ENCODE measurements at places on chromosomes 16 and 17.

- DNase-seq = no peak
Observed at GRCh38 chr17:57662041-57662440, 83.1 kb downstream of the CCDC182 start.

DNA sequence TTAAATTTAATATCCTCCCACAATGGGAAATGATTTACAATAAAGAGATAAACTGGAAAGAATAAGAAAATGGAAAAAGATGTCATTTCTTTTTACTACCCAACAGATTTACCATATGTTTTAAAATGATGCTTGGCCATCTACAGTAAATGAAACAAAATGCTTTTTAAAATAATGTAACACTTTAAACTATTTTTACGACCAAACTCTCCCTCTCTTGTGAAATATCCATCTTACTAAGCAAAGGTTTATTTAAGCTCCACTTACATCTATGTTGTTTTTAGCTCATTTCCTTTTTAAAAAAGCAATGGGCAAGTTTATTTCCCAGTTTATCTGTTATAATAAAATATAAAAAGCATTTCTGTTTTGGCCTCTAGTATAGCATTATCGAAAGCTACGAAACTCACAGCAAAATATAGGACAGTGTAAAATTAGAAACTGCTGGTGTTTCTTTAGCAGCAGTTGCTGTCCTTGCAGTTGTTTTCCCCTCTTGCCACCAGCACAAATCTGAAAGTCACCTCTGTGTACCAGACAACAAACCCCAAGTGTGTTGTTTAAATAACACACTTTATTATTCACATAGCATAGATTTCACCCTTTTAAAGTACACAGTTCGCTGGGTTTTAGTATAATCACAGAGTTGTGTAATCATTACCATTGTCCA is 195.1 kb downstream of the CDRT15L2 start:
- no peak for DNase-seq

DNA sequence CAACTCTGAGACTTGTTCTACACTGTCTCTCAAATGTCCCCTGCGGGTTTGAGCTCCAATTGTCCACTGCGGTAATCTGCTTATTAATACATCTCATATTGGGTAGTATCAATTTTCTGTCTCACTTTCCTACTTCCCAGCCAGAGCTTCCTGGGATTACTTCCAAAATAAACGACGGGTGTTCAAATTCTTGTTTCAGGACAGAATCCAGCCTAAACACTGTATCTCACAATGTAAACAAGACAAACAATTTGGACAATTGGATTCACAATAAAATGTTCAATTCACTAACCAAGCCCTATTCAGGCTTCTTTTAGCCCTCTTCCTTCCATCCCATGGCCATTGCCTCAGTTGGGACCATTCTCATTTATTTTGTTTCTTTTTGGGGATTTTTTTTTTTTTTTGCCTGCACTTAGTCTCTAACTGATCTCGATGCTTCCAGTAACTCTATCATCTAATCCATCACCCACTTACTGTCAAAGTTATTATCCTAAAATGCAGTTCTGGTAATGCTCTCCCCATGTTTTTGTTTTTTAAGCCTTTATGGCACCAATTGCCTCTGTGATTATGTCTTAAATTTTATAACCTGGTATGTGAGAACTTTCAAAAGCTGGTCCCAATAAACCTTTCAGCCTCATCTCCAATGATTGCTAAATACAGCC is 2.0 kb upstream of the VAT1L start:
- DNase-seq = no peak

GRCh38 chr16:55901566-55902217 is 26.5 kb upstream of the CES5A start:
- DNase-seq = no peak

GRCh38 chr16:72639494-72639893 is 408.4 kb downstream of the ZFHX3 start:
- no peak for DNase-seq

GRCh38 chr16:10504404-10504885 is 76.0 kb downstream of the EMP2 start:
- DNase-seq = no peak

GRCh38 chr16:82088483-82088882 is 53.4 kb downstream of the HSD17B2 start:
- DNase-seq = no peak

- DNase-seq = no peak
Observed at GRCh38 chr17:76390003-76390421, 5.6 kb downstream of the SPHK1 start.

GRCh38 chr17:64028874-64029464 is 8.5 kb upstream of the ICAM2 start:
- DNase-seq = peak; percentile 66

DNA sequence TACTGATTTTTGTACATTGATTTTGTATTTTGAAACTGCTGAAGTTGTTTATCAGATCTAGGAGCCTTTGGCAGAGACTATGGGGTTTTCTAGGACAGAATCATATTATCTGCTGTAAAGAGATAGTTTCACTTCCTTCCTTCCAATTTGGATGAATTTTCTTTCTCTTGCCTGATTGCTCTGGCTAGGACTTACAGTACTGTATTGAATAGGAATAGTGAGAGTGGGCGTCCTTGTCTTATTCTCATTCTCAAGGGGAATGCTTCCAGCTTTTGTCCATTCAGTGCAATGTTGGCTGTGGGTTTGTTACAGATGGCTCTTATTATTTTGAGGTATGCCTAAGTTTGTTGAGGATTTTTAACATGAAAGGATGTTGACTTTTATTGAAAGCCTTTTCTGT is 290.1 kb downstream of the MAP2K4 start:
- no peak for DNase-seq

Data from activated T-cell treated with anti-CD3 and anti-CD28 coated beads for 1 hour (primary cell).